ENCODE measurements at places on chromosomes 5 and 9.

DNA sequence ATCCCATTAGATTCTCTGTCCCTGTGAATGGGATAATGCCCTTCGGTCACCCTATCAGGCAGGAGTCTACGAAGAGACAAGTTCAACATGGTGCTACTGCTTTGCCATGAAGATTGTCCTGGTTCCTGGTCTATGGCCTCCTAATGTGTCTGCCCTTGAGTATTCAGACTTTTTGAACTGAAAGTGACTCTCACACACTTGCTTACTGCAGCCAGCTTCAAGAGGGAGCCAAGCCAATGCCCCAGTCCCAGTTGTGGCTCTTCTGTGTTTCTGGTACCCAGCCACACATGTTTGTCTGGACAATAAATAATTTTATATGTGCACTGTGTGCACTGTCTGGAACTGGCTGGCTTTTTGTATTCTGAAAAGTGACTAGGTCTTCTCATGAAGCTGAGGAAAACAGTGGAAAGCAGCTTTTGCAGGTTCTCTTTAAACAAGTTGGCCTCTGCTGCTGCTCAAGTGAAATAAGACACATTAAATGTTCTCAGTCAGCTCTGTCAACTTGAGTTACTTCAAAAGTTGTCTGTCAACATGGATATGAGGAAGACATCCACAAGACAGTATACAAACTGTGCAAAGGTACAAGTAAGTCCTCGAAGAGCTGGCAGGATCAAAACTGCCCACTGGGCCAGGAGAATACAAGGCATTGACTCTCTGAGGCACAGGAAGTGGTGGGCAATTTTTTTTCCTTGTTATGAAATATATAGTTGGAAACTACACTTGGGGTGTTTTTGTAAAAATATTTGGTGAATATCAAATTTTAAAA is 60.0 kb downstream of the ZNF608 start:
- DNase-seq, result no peak

- DNase-seq, result no peak
Observed at GRCh38 chr5:114727358-114727757, 365.5 kb downstream of the KCNN2 start.

DNA sequence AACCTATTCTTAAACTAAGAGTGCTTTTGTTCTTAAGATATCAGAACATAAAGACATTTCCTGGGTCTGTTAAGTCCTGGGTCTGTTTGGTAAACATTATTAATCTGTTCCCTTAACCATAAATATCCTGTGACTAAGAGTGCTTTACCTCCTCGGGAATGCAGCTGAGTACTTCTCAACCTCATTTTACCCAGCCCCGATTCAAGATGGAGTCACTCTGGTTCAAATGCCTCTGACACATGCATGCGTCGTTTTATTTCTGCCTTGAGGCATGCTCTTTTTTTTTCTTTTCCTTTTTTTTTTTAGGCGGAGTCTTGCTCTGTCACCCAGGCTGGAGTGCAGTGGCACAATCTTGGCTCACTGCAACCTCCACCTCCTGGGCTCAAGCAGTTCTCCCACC is 39.8 kb upstream of the FBXL17 start:
- DNase-seq, result no peak

GRCh38 chr5:82278711-82279370 is 687 bp upstream of the RPS23 start:
- DNase-seq, result no peak
